ENCODE measurements at places on chromosomes 5 and 9.

- DNase-seq = no peak
Observed at GRCh38 chr5:131281133-131281867, 17.4 kb downstream of the CDC42SE2 start.

GRCh38 chr5:172638209-172638768 lies 2.8 kb upstream of the NEURL1B start:
- DNase-seq = no peak

- no peak for DNase-seq
Observed at GRCh38 chr5:69219939-69220338, 14.7 kb upstream of the CDK7 start.

DNA sequence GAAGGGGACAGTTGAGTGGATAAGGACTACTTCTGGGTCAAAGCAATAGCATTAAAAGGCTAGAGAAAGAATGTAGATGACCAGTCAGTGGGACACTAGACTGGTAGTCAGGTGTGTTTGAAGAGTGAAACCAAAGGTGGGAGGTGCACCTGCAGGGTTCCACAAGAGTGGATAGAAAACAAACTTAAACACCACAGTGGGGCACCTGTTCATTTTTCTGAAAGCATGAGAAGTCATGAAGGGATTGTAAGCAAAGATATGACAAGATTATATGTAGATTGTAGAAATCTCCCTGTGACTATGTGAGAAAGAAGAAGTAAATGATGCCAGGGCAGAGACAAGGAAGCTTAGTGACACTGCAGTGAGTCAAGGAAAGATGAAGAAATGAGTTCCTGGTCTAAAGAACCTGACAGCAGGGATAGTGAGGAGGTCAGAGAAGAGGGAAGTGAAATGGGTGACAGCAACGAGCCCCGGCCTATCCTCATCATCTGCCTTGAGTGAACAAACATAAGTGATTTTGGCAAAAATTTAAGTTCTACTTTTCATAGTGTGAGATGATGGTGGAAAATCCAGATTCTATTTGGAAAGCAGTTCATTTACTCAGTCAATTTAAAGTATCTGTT lies 296.9 kb downstream of the TLE4 start:
- DNase-seq = no peak

- no peak for DNase-seq
Observed at GRCh38 chr9:34493972-34494535, 28.7 kb downstream of the ENHO start.

- no peak for DNase-seq
Observed at GRCh38 chr5:150186137-150186536, 3.7 kb upstream of the SLC6A7 start.

DNA sequence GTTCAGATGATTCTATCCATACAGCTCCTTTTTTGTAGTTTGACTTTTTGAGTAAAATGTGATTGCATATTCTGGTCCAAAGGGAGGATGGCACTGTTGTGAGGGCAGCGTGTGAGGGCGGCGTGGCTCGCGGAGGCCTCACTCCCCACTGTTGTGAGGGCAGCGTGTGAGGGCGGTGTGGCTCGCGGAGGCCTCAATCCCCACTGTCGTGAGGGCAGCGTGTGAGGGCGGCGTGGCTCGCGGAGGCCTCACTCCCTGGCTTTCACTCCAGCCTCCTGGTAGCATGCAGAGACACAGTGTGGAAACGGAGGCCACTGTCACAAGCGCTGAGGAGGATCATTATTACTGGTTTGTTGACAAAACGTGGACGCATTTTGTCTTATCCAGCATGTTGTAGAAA lies 79.0 kb downstream of the EHMT1 start:
- DNase-seq = no peak

DNA sequence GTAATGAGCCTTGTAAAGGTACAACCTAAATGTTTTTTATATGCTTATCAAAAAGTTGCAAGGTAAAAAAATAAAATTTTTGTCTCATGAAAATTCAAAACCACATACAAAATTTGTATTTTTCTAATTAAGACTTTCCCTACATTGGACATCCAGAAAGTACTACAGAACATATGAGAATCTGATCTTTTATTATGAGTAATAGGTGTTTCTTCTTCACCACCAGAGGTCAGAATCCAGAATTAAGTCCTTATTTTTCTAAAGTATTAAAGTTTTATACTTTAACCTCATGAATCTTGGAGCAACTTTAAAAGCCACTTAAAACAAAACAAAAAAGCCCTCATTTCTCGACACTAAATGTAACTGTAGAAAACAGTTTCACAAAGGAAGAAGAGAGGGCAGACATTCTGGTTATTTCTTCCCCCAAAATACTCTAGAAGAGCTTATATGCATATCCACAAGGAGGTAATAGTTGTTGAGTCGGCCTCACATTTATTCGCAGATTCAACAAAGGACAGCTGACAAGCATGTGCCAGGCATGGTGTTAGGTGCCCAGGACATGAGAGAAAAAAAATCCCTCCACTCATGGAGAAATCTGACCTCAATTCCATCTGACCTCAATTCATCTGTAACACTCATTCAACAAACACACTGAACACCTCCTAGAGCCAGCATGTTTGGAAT lies 69.3 kb downstream of the MLLT3 start:
- DNase-seq = no peak

GRCh38 chr5:116428966-116429365 lies 145.7 kb downstream of the SEMA6A start:
- DNase-seq = no peak

DNA sequence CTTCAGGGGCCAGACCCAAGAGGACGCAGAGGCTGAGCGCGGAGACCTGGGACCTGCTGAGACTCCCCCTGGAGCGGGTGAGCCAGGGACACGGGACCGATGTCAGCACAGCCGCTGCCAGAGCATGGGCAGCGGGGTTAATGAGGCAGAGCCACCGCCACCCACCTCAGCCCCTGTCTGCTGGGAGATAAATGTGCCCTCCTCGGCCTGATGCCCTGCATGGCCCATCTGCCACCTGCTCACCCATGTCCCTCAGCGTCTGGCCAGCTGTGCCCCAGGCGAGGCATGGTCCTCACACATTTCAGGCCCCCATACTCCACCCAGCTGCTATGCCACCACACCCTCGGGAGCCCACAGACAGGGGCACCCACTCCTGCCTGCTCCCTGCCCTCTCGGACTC lies 14.9 kb downstream of the DNLZ start:
- no peak for DNase-seq

- DNase-seq = no peak
Observed at GRCh38 chr9:38372762-38373619, 19.5 kb upstream of the ALDH1B1 start.

DNA sequence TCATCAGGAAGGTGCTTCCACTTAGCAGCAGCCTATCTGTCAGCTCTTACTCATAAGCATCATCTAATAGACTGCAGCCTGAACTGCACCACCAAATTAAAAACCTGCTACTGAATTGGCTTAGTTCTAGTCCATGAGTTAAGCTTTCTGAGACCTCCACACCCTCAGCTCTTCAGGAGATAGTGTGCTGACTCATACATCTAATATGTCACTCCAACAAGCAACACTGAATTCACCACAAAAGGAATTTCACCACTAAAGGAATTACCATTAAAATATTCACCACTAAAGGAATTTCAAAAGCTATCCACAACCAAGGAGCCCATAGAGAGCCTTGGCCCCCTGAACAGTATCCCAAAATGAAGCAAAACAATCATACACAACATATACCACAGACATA lies 418.5 kb upstream of the RORB start:
- no peak for DNase-seq

DNA sequence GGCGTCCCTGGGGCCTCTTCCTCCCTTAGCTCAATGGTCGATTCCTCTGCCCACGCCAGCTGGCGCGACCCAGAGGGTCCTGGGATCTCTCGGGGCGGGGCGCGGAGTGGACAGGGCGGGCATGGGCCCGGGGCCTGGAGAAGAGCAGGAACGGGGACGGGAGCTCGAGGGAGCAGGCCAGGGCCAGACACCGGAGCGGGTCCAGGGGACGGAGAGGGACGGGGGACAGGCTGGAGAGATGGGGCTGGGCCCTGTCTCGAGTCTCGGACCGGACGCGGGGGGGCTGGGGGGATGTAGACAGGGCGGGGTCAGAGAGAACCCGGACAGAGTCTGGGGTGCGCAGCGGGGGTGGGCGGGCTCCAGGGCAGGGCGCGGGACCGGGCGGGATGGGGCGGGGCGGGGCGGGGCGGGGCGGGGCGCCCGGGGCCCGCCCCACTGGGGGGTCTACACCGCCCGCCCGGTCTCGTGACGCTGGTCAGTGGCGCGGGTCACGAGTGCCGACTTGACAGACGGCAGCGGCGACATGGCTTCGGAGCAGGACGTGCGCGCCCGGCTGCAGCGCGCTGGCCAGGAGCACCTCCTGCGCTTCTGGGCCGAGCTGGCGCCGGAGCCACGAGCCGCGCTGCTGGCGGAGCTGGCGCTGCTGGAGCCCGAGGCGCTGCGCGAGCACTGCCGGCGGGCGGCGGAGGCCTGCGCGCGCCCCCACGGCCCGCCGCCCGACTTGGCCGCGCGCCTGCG lies at the start of gene UAP1L1:
TSS of gene UAP1L1 (plus strand) at position 508 of the 738 bp plus-strand sequence. CDS start at position 524, 16 bp downstream.
- no peak for DNase-seq

- DNase-seq = no peak
Observed at GRCh38 chr9:79664375-79664831, 92.6 kb downstream of the TLE4 start.

DNA sequence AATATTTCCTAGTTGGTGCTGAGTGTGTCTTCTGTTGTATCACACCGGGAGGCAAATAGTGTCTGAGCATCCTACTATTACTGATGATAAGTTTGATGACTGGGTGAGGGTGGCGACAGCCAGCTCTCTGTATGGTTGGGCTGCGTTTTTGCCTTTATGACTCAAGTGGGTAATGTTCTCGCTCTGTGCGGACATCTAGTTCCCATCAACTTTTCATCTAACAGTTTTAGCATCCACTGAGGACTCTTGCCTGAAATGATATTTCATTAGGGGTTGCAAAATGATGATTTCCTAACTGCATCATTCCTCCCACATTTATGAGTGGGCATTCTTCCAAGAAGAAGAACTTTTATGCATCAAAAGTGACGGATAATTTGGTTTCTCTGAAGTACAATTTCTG lies 26.5 kb downstream of the HMCN2 start:
- DNase-seq = no peak

DNA sequence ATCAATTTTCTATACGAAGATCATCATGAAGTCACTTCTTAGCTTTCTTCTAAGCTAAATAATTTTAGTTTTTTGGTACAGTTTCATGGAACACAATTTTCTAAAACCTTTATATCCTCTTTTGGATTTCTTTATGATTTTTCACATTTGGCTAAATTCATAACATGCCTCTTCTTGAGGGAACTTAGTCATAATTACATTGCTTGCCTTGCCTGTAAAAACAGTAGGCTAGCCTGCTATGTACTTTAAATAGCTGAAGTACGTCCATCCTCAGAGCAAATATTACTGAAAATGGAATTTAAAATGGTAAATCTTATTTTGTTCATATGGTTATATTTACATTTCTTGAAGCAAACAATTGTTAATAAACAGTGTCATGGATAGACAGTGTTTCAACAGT lies 225.0 kb downstream of the VPS13A start:
- no peak for DNase-seq

- no peak for DNase-seq
Observed at GRCh38 chr5:133864711-133865110, 103.7 kb downstream of the C5orf15 start.

GRCh38 chr9:17185481-17186029 lies 50.7 kb downstream of the CNTLN start:
- DNase-seq = no peak

- DNase-seq = no peak
Observed at GRCh38 chr5:76406014-76406413, 2.9 kb downstream of the IQGAP2 start.

DNA sequence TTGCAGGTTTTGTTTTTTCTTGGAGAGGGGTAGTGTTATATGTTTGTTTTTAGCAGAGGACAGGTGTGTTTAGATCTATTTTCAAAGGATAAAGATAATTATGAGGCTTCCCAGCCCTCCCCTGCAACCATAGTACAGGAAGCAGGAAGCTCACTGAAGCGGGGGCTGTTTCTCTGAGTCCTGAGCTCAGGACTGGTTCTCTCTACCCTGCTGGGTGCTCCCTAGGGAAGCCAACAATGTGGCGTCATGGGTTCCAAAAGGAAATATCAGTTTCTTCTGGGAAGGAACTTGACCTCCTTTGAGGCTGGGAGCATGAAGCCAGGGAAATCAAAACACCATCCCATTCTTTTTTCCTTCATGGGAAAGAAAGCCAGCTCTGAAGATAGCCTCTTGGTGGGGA lies 62.2 kb downstream of the RAD23B start:
- no peak for DNase-seq

DNA sequence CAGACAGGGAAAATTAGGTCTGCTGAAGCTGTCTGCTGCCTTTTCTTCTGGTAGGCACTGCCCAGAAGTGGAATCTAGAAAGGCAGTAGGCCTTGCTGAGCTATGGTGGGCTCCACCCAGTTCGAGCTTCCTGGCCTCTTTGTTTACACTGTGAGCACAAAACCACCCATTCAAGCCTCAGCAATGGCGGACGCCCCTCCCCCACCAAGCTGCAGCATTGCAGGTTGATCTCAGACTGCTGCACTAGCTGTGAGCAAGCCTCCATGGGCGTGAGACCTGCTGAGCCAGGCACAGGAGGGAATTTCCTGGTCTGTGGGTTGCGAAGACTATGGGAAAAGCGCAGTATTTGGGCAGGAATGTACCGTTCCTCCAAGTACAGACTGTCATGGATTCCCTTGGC lies 18.5 kb downstream of the AGTPBP1 start:
- DNase-seq = no peak

DNA sequence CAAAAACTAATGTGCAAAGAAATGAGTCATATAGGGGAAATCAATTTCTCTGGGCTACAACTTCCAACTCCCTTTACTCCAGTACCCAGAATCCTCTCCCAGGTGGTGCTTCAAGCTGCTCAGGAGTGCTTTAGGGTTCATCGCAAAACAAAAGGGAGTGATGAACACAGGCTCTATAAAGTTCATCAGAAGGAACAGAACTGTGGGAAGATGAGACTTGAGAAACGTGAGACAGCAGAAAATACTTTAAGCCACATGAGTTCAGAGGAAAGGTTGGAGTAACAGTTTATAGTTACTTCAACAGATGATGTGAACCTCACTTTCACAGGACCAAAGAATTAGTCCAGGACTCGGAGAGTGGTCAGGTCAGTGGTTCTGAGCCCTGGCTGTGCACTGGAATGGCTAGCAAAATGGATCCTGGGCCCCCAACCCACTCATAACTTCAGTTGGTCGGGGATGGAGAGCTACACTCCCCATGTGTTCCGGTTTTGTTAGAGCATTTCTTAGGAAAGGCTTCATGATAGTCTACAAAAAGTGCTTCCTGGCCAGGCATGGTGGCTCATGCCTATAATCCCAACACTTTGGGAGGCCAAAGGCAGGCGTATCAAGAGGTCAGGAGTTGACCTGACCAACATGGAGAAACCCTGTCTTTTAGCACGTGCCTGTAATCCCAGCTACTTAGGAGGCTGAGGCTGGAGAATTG lies 4.3 kb downstream of the RPL12 start:
- DNase-seq = no peak

DNA sequence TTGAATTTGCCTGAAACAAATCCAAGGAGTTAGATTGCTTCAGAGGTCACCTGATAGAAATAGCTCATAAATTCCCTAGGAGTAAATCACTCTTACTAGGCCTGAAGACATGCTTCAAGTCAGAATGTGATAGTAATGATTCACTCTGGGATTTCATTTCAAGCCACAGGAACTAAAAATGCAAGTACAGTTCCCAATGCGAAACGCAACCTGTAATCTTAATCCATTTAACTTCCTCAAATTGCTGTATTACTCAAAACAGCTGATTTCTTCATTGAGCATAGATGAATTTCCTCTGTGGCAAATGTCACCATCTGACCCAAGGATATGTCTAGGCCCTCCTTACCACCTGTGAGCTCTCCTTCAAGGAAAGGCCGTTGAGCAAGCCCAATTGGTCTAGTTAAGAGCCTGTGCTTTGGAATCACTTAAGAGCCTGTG lies 32.1 kb upstream of the IL6ST start:
- no peak for DNase-seq
